ENCODE measurements at places on chromosomes 1 and 21.

GRCh38 chr1:39776400-39776713 lies 5.2 kb upstream of the OXCT2 start:
- peak; percentile 90 for DNase-seq

DNA sequence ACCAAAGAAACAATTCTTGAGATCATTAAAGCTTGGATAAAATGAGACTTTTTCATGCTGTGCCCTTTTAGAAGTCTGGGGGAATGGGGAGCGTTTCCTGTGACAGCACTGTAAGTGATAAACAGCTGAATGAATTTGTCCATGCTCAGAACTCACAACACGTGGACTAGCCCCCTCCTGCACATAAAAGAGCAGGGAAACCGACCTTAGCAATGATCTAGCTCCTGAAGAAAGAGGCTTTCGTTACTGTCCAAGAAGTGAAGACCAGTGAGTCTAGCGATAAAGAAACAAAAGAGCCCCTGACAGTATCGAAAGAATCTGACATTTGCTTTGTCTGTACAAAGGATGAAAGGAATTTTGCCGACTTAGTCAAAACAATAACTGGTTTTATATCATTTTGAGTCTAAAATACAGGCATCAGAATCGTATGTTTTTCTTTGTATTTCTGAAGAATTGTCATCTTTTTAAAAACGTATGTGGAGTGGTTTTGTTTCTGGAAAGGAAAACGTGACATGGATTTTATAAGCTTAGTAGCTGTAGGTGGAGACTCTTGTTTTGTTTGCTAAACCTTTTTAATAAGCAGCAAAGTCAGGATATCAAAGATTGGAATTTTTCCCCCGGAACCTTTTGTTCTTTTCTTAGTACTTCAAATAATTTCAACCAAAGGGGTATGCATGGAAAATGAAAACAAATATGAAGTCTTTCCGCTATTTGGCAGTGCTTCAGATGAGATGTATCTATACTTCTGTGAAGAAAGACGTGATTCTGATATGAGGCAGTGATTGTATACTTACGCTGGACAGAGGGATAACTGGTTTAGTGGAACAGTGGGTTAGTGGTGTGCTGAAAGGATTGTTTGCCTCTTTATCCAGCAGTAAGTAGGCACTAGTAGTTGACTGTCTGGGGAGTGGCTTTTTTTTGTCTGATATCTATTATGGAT lies 61.0 kb downstream of the MAST2 start:
- DNase-seq: no peak

GRCh38 chr1:155205969-155206593 lies 1.6 kb downstream of the THBS3 start:
- DNase-seq: peak; percentile 37

DNA sequence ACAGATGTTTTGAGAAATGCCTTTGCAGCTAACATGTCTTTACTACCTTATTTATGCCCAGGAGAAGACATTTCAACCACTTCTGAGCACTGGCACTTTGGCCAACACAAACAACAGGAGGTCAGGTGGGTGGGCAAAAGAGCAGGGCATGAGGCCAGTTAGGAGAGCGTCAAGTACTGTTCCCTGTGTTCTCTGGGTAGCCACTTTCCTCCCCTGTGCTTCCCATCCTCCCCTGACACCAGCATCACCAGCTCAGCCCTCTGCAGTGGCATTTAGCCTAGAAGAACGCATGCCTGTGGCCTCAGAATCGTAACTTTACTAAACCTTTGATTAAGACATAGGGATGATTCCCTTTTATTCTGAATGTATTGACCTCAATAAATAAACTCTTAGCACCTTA lies 18.3 kb downstream of the BTG2 start:
- DNase-seq: no peak

DNA sequence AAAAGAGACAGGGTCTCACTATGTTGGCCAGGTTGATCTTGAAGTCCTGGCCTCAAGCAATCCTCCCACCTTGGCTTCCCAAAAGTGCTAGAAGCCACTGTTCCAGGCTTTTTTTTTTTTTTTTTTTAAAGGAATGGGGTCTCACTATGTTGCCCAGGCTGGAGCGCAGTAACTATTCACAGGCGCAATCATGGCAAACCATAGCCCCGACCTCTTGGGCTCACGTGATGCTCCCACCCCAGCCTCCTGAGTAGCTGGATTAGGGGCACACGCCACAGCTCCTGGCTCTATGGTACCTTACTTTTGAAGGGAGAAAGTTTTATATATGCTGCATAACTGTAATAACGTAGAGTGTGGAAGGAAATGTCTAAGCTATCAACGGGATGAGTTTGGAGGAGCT lies 5.7 kb upstream of the ATP13A2 start:
- no peak for DNase-seq
